ENCODE measurements at places on chromosomes 3 and 15.

DNA sequence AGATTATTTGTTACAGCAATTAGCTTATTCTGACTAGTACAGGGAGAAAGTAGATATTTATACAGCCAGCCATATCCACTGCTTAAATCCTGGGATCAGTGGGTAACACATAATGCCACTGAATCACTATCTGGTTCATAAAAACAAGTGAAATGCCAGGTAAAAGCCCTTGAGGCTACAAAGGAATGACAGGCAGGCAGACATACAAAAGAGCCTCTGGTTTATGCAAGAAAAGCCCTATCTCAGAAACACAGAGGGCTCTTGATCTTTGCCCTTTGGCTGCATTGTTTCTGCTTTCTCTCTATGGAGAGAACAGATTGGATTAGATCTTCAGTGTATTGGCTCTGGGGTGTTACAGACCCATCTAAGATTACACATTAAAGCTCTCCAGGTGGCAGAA is 115.4 kb upstream of the GADL1 start:
- no peak for DNase-seq

DNA sequence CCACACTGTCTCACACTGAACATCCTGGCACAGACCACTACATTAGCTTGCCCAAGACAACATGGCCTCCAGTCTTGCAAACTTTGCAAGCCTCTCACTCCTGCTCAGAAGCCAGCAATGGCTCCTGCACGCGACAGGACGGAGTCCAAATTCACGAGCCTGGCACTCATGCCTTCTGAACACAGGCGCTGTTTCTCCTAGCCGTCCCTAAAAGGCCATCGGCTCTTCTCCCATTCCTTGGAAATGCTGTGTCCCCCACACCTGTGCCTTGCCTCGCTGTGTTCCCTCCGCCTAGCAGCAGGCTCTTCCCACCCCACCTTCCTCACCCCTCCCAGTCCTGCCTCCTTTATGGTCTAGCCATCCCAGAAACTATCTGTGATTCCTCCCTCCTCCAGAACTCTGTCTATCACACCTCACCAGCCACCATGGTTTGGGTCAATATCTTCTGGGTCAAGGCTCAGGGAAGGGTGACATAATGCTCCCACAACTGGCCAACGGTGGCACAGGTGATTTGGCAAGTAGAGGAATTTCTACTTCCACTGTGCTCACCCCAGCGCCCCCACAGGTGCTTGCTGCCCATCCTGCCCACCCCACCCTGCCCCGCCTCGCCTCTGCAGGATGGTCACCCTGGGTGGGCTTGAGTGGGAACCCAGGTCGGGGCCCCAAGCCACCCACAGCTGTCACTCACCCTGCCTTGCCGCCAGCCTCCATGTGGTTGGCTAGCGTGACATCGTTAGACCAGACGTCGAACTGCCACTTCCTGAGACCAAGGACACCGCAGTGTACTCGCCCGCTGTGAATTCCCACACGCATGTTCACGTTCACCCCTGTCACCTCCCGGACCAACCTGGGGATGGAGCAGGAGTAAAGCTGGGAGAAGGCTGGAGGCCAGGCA is 120.7 kb downstream of the ADCY5 start:
- no peak for DNase-seq

DNA sequence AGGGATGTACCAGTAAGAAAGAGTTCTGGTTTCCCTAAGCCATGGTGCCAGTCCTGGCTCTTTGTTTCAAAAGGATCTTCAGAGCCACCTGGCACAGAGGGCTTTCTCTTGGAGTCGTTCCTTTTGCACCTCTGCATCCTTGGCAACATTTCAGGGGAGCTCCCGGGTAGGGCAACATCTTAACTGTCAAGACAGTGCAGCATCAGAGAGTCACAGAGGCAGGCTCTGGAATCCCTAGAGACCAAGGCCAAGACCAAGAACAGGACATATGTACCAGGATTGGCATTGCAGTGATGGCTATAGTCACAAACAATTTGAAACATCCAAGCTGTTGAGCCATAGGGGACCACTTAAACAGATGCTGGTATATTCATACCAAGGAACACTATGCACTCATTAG is 129.4 kb upstream of the ADPGK start:
- no peak for DNase-seq

- DNase-seq = no peak
Observed at GRCh38 chr3:112718967-112719366, 78.0 kb upstream of the CCDC80 start.

DNA sequence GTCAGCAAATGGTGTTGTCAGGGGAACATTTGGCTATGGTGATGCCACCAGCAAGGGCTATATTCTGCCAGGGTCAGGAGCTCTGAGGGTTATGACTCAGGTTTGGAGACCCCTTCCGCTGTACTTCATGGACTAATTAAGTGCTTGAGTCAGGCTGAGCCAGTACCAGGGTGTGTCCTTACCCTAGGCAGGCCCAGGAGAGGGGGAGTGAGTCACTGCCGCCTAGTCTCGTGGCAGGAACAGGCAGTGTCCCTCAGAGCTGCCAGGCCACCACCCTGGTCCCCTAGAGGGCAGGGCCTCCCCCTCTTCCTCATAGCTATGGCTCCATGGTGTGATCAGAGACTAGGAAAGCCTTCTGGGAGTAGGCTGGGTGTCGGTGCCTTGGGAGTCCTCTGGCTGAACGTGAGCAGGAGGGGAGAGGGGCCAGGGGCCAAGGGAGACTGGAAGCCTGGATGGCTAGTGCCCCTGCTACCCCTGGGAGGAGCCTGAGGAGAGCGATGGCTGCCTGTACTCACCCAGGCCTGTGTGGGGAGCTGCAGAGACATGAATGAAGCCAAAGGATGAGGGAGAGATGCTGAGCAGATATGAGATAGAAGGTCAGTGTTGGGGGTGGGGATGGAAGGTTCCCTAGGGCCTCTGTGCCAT is 10.6 kb downstream of the MAPKAPK3 start:
- DNase-seq = peak; percentile 89

DNA sequence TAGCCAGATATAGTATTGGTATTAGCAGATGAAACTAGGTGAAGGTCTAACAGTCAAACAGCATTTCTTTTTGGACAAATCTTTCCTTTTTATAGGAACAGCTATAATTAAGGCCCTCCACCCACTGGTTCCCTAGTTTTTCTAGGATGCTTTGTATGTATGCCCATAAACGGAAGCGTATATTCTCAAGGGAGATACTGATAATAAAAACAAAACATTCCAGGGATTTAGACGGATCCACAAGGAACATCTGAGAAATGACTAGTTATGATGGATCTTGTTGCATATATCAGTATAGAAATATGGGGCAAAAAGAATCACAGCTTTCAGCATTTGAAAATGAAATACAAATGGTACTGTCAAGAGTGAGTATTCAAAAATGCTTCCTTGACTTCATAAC is 22.5 kb downstream of the LRRC28 start:
- DNase-seq = no peak

- peak; percentile 53 for DNase-seq
Observed at GRCh38 chr3:55662683-55663082, 175.6 kb upstream of the WNT5A start.

- DNase-seq = no peak
Observed at GRCh38 chr3:52270252-52270754, 8.1 kb downstream of the WDR82 start.

GRCh38 chr3:59422312-59422711 is 372.5 kb upstream of the CFAP20DC start:
- DNase-seq = peak; percentile 91

Data from fibroblast of mammary gland (primary cell).